ENCODE measurements at places on chromosomes 11 and 22.

GRCh38 chr11:59429924-59430516 lies 3.8 kb upstream of the OR5A2 start:
- DNase-seq = no peak

GRCh38 chr22:35376728-35377472 lies 4.0 kb upstream of the HMOX1 start:
- DNase-seq = no peak

DNA sequence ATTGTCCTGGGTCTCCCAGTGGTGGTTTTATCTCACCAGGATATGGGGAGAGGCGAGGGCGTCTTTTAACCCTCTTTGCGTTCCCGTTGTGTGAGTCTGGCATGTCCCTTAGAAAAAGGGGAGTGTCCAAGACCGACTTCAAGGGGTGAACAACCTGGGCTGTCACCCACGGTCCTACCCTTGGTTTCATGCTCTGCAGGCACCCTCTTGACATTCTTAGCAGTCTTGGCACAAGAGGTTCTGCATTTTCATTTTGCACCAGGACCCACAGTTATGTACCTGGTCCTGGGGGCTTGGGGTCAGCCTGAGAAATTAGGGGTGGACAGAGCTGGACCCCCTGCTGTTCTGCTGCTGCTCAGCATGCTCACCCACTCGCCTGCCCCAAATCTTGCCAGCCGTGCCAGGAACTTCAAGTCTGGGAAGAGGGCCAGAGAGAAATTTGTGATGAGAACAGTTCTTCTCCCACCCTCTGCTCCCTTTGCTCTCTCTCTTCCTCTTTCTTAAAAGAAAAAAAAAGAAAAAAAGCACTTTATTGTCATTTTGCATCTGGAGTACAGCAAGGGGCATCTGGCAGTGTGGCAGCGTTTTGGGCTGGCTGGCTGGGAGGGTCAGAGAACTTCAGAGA lies 471.2 kb downstream of the MIAT start:
- no peak for DNase-seq

- no peak for DNase-seq
These were observed 116.5 kb downstream of the HIPK3 start for GRCh38 chr11:33373636-33374035.

DNA sequence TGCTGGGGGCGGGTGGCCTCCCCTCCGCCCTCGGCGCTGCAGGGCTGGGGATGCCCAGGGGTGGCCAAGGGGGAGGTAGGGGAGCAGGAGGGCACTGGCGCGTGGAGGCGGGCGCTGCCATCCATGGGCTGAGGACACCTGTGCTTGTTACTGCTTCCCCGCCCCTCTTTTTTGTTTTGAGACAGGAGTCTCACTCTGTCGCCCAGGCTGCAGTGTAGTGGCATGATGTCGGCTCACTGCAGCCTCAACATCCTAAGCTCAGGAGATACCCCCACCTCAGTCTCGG lies 683 bp upstream of the FADS3 start:
- DNase-seq = no peak

GRCh38 chr11:65278356-65278755 lies 16.6 kb downstream of the POLA2 start:
- DNase-seq = no peak

GRCh38 chr22:36151006-36151595 lies 9.5 kb downstream of the APOL3 start:
- no peak for DNase-seq

DNA sequence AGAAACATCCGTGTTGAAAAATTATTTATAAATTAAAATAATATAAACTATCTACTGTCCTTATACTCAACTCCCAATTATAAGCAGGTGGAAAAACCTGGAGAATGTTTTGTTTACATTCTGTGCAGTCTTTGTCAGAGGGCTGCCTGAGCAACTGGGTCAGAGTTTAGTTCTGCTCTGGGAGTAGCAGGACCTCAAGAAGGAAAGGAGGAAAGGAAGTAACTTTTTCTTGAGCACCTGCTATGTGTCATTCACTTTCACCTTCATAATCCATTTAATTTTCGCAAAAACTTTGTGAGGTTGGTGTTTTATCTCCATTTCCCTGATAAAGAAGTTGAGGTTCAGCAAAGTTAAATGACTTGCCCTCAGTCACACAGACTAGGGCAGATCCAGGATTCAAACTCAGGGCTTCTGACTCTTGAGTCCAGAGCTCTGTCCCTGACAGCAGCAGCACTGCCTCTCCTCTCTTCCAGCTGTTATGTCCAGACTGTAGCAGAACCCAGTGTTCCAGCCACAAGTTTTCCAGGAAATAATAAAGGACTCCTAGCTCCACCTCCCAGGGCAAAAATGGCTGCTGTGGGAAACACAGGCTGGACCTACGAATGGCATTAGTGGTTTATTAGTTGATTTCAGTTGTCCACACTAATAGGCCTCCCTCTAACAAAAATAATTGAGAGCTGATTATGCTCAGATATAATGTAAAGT lies 6.4 kb downstream of the CD3E start:
- no peak for DNase-seq

- DNase-seq = no peak
These were observed 8.6 kb downstream of the ARAP1 start for GRCh38 chr11:72743321-72744221.

DNA sequence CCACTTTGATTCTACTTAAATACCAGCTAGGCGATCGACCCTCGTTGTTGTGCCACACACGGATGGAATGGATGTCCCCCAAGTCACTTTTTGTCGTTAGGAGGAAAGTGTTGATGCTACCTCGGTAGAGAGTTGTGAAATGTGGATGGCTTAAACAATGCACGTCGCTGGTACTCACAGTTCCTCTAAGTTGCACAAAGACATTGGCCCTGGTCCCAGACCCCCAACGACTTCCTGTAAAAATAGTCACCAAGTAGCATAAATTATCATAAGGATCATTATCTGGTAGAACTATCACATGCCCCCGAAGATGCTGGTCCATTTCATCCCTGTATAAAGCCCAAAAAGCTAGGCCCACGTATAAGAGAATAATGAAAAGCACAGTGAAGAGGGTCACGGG lies 3.8 kb downstream of the PKDREJ start:
- no peak for DNase-seq

- DNase-seq = no peak
These were observed 188.0 kb downstream of the MAML2 start for GRCh38 chr11:96154802-96155520.

- DNase-seq = no peak
These were observed 120.9 kb downstream of the SWAP70 start for GRCh38 chr11:9784602-9785315.

GRCh38 chr22:49903322-49904039 lies 14.8 kb downstream of the ALG12 start:
- DNase-seq = no peak

DNA sequence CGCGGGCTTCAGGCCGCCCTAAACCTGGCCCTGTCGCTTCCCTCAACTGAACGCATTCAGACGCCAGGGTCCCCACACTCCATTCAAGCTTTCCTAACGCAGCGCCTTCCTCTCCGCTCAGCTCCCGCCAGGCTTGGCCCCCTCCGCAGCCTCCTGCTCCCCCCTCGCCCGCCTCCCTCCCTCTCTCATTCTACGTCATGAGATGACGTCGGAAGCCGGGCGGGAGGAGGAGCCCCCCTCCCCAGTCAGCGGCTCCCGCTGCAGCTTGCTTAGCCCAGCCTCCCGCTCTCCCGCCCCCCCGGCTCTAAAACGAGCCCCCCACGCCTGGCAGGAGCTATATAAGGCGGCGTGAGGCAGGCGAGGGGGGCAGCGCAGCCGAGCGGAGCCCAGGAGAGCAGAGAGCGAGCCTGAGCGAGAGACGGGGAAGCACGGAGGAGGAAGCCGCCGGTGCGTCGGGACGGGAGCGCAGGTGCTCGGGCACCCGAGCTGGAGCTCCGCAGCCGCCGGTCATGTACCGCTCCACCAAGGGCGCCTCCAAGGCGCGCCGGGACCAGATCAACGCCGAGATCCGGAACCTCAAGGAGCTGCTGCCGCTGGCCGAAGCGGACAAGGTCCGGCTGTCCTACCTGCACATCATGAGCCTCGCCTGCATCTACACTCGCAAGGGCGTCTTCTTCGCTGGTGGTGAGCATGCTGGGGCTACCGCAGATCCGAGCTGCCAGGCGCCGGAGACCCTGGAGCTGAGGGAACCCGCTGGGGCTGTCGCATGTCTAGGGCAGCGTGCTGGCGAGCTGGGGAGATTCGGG lies at the start of gene NPAS4:
Gene NPAS4, plus strand, starts transcription at position 365 of the 806 bp plus-strand sequence. Its CDS starts 145 bp downstream, at position 510.
- DNase-seq = no peak

GRCh38 chr11:117456027-117456720 lies 128.5 kb downstream of the CEP164 start:
- DNase-seq = no peak

- no peak for DNase-seq
These were observed 62.5 kb upstream of the RRM1 start for GRCh38 chr11:4032097-4032496.

GRCh38 chr22:43421914-43422615 lies 10.3 kb downstream of the MPPED1 start:
- no peak for DNase-seq

Measured in activated T-helper 1 cell treated with Interleukin-2 at 50 U/mL for 16 hours (primary cell).